ENCODE measurements at places on chromosomes 2 and 18.

GRCh38 chr18:73741946-73742345 is 405.7 kb downstream of the FBXO15 start:
- peak; percentile 37 for DNase-seq

GRCh38 chr2:131081190-131081589 is 12.1 kb downstream of the FAM168B start:
- DNase-seq = no peak

DNA sequence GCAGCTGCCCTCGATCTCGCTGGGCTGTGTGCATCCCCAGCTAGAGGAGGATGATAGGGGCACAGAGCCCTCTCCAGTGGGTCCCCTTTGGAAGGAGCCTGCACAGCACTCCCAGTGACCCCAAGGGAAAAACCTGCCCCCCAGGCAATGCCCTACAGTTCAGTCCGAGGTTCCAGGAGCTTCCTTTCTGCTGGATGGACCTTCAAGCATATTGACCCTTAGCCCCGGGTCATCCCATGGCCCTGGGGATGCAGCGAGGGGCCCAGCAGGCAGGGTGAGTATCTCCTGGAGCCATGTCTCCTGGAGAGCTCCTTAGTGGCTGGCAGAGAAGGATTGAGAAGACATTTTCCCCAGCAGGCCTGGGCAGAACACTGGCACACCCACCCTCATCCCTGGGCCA is 45.4 kb upstream of the CTDP1 start:
- DNase-seq = no peak

DNA sequence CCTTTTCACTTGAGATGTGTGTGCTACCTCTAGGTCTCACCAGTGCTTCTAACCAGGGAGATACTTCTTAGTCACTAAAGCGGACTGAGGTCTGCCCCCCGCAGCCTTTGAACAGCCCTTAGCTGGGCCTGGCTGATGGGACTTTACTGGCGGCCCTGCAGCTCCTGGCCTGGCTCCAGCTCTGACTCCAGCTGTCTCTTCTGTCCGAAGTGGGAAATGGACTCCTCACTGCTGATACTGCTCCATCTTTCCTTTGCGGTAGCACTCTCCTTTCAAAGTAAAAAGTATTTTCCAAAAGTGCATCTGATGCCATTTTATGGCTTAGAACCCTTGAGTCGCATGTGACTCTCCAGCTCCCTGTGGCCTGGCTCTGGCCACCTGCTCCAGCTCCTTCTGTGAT is 64.5 kb downstream of the ATP9B start:
- no peak for DNase-seq

GRCh38 chr18:51537487-51537886 is 340.0 kb upstream of the MEX3C start:
- DNase-seq = peak; percentile 5

All from RPMI7951 (cell line).